GM04503 (cell line): ENCODE measurements at places on chromosomes 3 and 15.

DNA sequence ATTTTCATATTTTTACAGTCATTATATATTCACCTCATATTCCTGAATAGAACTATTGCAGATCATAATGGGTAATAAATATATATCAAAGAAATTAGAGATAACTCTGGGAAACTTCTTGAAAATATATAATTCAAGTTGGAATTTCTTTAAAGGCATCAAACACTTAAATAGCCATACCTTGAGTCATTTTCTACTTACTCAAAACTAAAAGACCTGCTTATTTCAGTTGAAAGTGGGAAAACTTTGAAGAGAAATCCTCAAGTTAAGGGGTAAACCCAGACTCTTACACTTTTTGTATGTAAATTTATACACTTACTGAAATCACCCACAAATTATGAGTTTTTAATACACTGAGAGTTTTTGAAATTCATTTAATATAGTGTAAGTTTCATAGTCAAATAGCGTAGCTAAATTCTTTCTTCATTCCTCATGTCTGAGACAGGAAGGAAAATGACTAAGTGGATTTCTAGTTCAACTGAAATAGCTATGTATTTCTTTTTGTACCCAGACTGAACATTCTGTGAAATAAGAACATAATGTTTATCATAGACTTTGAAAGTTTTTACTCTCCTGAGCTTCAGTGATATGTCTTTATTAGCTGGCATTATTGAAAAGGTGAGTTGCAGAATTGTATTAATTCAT, 4.6 kb upstream of the ALCAM start:
- no peak for DNase-seq

- DNase-seq, result no peak
Measured at GRCh38 chr3:170785454-170785853, 84.5 kb downstream of the RPL22L1 start.

- DNase-seq, result no peak
Measured at GRCh38 chr3:185998136-185998535, 60.3 kb upstream of the TRA2B start.

GRCh38 chr3:51995346-51996163, at the start of gene RPL29:
Gene RPL29, minus strand, starts transcription at chr3:51995895. Its CDS starts 434 bp downstream, at chr3:51995461.
- DNase-seq, result peak; percentile 74

DNA sequence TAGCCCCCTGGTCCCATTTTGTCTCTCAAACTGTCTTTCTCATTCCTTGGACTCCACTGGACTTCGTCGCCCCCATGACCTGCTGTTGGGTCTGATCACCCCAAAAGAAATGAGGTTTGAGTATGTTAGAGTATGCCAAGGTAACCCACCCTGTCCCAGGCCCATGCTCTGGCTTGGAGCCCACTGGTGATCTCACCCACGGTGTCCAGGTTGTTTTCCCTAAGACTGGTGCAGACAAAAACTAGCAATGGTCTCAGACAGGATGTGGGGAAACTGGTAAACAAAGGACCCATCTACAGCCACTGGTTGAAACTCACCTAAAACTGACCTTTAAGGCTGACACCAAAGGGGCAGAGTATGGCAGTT, 38.9 kb downstream of the EFCAB12 start:
- no peak for DNase-seq

DNA sequence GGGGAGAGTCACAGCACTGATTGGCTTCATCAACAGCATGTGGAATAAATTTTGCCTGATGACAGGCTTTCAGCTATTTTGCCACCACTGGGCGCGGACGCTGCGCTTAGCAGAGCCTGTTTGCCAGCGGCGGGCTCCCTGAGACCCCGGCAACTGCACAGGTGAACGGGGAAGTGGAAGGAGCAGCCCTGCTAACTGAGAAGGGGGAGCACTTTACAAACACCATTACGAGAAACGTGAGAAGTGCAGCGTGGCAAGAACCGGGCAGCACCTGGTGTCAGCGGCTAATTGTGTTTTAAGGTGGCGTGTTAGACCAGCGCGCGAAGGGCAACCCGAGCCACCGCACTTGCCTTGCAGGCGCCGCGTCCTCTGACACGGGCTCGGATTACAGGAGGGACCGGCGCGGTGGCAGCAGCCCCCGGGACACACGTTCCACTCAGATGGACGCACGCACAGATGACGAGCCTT, 307.8 kb upstream of the ARRDC4 start:
- no peak for DNase-seq
